CD4-positive, alpha-beta T cell treated with Interleukin-21 for 1 hour (primary cell): ENCODE measurements at places on chromosomes 16 and 17.

DNA sequence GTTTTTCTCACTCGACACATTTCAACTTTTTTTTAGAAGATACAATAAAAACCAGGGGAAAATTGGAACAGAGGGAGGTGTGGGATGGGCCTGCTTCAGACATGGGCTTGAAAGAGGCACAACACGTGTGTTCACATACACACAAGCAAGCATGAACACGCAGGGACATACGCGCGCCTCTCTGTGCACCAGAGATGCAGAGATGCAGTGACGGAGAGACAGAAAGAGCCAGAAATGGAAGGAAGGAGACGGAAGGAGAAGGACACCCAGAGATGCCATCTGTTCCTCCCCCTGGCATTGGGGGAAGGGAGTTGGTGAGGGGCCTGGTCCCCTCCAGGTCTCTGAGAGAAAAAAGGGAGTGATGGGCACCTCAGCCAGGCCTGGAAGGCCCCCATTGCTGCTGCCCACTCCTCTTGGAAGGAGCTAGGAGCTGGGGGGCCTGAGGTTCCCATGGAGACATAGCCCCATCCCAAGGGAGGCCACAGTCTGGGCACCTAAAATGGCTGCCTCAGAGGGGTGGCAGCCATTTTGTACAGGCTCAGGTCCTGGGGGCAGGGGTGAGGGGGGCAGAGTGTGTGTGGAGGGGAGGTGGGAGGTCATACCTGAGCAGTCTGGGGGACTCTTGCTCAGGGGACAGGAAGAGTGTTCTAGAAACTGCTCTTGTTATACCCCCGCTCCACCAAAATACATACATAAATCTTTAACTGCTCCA is 3.8 kb upstream of the NEUROD2 start:
- no peak for DNase-seq

DNA sequence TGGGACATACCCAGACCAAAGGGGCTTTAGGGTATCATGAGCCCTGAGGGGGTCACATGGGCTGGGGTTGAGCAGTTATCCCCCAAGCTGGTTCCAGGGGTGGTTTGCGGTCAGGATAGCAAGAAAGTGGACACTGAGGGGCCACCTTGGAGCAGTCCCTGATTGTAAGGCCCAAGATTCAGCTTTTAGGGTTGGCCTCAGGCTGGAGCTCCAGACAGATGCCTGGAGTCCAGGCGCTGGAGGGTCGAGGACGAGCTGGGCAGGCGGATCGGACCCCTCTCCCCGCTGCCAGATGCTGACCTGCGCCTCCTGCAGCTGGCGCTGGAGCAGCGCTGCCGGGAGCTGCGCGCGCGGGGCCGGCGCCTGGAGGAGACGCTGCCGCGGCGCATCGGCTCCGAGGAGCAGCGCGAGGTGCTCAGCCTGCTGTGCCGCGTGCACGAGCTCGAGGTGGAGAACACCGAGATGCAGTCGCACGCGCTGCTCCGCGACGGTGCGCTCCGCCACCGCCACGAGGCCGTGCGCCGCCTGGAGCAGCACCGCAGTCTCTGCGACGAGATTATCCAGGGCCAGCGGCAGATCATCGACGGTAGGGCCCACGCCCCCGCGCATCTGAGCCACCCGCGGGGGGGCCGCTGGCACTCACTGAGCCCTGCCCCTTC is 10.0 kb downstream of the BTBD17 start:
- DNase-seq: no peak

DNA sequence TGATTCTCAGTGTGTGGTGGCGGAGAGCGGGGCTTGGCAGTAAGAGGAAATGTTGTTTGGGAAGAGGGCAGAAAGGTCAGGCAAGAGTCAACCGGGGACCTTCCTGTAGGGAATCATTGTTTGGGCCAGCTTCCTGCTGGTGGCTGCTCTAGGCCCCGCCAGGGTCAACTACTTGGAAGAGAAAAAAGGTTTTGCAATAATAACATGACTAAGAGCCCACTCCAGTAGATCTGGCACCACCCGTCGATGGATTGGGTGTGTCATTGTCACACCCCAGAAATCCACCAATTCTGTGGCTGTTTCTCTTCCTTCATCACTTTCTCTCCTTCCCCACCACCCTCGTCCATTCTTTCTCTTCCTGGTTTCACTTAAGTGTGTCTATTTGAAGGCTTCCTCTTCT is 4.2 kb upstream of the KRT24 start:
- no peak for DNase-seq

DNA sequence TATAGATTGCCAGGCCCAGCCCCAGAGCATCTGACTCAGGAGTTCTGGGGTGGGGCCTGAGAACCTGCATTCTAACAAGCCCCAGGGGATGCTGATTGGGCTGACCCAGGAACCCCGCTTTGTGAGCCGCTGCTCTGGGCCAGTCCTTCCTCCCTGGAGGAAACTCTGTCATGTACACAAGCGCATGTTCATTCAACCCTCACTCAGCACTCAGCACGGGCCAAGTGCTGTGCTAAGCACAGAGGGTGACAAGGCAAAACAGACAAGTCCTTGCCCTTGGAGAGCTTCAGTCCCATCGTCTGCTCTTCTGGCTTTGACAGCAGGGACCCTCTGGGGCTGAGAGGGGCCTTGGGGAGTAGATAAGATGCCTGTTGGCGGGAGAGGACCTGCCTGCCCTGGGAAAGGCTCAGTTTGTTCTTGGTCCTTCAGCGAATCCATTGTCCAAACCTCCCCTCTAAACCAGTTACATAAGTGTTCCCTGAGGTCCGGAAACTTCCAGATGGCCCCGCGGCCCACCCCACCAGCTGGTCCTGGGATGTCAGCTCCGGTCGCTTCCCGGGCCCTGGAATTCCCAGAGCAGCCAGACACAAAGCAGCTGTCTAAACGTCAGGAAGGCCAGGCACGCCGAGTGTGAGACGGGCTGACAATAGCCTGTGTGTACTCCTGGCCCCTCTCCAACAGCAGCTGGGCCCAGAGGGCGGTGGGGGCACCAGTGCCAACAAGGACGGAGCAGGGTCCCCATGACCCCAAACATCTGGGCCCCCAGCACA is 88.8 kb downstream of the ZDHHC7 start:
- no peak for DNase-seq

DNA sequence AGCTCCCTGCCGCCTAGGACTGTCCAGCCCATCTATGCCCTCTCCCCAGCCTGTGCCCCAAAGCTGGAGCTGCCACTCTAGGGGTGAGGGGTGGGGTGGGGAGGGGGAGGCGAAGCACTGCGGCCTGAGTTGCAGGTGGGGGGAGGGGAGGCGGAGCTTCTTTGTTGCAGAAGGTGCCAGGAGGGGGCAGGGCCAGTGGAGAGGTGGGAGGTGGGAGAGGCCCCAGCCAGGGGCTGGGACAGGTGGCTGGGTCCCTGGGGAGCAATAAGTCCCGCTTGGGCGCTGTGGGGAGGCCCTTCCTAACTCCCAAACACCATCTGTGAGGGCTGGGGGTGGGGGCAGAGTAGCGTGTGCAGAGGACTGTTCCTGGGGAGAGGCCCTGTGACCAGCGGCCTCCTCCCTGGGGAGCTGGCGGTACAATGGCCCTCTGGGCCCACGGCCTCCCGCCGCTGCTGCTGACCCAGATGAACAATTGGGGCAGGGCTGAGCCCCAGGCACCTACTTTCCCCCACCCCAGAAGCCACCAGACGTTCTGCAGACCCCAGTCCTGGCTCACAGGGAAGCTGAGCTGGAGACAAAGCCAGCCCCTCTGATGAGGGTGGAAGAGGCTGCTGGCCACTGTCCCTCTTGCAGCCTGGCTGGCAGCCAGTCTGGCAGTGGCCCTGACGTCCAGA is 2.2 kb upstream of the NTN3 start:
- DNase-seq: no peak

- DNase-seq: no peak
Measured at GRCh38 chr17:47812146-47812920, 9.3 kb downstream of the OSBPL7 start.

DNA sequence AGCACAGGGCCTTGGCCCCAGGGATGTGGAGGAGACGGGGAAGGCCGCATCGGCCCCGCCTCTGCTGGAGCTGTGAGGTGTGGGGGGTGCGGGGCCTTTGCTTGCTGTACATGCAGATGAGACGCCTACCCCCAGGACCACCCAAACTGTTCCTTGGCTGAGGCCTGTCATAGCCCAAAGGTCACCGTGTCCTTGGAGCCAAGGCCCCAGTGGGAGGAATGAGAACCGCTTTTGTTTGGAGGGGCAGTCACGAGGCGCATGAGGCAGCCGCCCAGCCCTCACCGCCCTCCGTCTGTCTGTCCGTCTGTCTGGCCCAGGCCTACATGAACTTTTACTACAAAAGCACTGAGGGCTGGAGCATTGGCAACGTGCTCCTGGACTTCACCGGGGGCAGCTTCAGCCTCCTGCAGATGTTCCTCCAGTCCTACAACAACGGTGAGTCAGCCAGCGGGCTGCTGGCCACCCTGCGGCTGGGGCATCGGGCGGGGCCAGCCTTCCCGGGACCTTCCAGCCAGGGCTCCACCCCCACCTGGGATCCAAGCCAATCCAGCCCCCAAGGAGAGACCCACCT is 8.8 kb downstream of the TAX1BP3 start:
- DNase-seq: no peak

GRCh38 chr16:76524356-76524755 is 247.2 kb downstream of the CNTNAP4 start:
- DNase-seq: no peak

- no peak for DNase-seq
Measured at GRCh38 chr16:54459509-54460262, 173.1 kb upstream of the IRX3 start.

DNA sequence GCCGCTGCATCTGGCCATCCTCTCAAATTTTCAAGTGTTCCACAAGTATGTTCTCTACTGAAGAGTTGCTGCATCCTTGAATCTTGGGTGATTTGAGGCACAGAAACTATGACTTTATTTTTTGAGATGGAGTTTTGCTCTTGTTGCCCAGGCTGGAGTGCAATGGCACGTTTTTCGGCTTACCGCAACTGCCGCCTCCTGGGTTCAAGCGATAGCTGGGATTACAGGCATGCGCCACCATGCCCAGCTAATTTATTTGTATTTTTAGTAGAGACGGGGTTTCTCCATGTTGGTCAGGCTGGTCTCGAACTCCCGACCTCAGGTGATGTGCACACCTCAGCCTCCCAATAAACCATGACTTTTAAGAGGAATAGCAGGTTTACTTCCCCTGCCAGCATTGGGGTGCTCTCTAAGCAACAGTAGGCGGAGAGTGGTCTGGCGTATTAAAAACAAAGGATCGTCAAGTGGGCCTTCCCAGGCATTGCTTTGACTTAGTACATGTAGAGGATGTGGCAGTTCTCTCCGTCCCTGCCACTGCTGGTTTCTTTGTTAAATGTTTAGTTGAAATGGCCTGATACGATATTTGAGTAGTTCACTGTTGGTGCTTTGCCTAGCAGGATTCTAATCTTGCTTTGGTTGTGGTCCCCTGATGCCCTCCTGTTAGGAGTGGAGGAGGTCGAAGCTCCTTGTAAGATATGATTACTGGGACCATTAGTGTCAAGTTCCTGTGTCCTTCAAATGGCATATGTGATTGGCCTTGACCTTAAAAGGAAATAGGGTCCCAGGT is 9.5 kb downstream of the PYCARD start:
- DNase-seq: no peak

GRCh38 chr16:75256696-75257343 is 5.4 kb upstream of the BCAR1 start:
- no peak for DNase-seq

DNA sequence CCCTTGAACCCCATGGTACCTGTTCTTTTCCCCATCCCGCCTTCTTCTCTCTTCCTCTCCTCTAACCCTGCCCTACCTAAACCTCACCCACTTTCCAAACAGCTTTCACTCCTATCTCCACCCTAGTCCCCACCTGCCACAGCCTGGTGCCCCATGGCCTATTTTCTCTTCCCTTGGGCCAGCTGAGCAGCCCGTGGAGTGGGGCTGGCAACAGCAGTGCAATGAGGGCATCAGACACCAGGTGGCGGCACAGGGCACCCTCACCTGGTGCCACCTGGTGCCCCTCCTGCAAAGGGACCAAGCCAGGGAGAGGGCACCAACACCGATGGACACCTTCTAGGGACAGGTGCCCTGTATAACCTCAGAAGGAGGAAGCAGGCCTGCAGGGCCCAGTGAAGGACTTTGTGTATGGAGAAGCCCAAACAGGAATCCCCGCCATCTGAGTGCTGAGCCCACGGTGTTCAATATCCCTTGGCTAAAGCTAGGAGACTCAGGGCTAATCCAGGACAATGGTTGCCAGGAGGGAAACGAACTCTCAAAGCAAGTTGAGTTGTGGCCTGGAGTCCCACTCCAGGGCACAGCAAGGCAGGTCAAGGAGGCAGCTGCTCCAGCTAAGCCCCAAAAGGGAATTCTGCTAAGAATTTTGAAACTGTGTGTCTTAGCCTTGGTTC is 4.0 kb upstream of the ABCC3 start:
- peak; percentile 48 for DNase-seq

DNA sequence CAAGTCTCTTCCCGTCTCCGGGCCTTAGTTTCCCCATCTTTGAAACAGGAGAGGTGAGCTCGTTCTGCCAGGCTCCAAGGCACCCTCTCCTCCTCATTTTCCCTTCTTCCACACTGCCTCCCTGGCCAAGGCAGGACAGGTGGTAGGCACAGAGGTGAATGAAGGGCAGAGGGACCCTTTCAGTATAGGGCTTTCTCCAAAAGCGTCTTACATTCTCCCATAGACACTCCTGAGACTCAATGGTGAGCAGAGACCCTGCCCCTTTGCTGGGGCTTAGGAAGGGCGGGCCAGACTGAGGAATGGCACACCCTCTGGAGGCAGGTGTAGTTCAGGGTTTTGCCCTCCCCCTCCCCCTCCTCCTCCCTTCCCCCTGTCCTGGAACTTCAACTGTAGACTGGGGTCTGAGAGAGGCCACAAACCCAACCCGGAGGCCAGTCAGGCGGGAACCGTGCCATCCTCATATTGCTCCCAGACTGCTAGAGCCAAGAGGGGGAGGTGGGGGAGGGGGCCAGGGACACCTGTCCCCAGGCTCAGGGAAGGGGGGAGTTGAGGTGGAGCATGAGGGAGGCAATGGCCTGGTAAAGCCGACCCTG is 1.9 kb downstream of the PLEKHH3 start:
- no peak for DNase-seq

GRCh38 chr16:84427553-84427952 is 59.2 kb downstream of the ATP2C2 start:
- no peak for DNase-seq

DNA sequence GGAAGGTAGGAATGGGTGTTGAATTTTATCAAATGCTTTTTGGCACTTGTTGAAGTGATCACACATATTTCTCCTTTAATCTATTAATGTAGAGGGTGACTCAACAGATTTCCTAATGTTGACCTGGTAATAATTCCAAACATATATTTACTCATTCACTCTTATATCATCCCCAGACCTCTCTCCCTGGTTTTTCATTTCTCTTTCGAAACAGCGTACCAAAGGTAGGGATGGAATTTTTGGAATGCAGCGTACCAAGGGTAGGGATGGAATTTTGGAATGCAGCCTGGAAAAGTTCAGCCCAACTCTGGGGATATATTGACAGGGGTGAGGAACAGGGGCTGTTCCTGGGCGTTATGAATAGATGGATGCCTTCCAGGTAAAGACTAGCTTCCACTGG is 7.3 kb downstream of the KIF18B start:
- no peak for DNase-seq

GRCh38 chr16:67201411-67202345 is 2.7 kb downstream of the ELMO3 start:
- no peak for DNase-seq

GRCh38 chr17:82677353-82677925 is 21.1 kb downstream of the RAB40B start:
- no peak for DNase-seq

- DNase-seq: peak; percentile 63
Measured at GRCh38 chr17:21039839-21040575, 2.8 kb downstream of the USP22 start.
